H9 (cell line): ENCODE measurements at places on chromosomes 1 and 21. TPM values are rescaled to one million over a fixed set of nuclear protein-coding genes. Genes with fewer than 3 reads are reported as not detected.

DNA sequence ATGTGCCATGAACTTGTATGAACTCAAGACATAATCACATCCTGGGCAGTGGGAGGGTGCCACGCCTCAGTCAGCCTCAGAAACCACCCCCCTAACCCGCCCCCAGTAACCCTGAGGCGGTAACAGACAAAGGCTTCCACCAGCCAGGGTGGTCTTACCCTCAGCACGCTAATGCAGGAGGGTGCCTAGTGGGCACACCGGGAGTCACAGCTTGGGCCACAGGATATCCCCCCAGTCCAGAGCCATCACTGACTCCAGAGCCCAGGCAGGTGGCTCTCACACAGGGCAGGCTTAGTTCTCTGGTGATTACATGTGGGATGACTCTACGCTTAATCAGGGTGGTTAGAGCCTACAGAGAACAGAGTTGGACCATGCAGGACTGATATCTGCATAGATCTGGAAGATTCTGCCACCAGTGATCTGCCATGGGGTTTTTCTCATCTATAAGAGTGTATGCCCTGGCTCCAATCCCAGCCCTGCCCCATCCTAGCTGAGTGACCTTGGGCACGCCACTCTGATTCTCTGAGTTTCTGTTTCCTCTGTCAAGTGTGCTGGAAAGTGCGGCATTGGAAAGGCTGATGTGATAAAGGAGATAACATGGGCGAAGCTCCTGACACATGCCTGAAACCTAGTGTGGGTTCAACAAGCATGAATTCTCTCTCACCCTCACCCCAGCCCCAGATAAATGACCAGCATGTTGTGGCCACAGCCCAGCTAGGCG is 27.3 kb downstream of the OPTC start:
- no peak for DNase-seq

DNA sequence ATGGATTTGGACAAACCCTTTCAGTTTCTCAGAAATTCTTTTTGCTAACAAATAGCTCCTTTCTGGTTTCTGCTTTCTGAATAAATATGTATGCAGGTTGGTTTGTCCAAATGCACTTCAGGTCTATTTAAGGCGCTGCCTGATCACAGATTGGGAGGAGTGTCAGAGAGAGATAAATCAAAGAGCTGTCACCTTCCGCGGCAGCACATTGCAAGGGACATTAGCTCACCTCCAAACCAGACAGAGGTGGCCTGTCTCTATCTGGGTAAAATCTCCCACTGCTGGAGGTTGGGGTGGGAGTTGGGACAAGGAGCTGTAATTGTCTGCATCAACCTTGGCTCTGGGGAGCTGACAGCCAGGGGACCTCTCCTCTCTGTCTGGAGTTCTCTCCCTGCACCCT is 25.2 kb downstream of the PRAMEF20 start:
- DNase-seq: no peak

GRCh38 chr1:93219443-93219842 is 38.9 kb downstream of the CCDC18 start:
- no peak for DNase-seq

GRCh38 chr1:38789498-38790169 is 69.9 kb downstream of the RRAGC start:
- no peak for DNase-seq

GRCh38 chr1:42381280-42381673 is 685 bp downstream of the RIMKLA start:
- DNase-seq: no peak

DNA sequence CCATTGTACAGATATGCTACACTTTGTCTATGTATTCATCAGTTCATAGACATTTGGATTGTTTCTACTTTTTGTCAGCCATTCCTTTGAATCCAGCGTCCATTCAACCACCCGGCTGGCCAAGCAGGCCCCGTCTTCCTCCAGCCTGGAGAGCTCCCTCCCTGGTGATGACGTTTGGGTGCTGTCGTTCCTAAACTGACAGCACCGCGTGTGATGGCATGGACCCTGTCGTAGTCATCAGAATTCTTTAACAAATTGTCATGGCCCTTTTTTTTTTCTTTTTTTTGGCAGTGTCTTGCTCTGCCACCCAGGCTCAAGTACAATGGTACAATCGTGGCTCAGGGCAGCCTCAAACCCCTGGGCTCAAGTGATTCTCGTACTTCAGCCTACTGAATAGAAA is 138.6 kb upstream of the ERRFI1 start:
- DNase-seq: no peak

- DNase-seq: peak; percentile 21
Measured at GRCh38 chr1:31791131-31791858, 24.5 kb downstream of the SPOCD1 start.

GRCh38 chr21:31141389-31142000 is 103.2 kb upstream of the KRTAP19-8 start:
- no peak for DNase-seq

GRCh38 chr1:37483785-37484184 is 9.4 kb downstream of the ZC3H12A start:
- no peak for DNase-seq

GRCh38 chr21:30962013-30962412 is 76.3 kb downstream of the KRTAP19-8 start:
- DNase-seq: peak; percentile 29

GRCh38 chr1:34060901-34061415 is 104.1 kb downstream of the CSMD2 start:
- no peak for DNase-seq

- DNase-seq: no peak
Measured at GRCh38 chr1:17128361-17128760, 9.1 kb upstream of the PADI2 start.

DNA sequence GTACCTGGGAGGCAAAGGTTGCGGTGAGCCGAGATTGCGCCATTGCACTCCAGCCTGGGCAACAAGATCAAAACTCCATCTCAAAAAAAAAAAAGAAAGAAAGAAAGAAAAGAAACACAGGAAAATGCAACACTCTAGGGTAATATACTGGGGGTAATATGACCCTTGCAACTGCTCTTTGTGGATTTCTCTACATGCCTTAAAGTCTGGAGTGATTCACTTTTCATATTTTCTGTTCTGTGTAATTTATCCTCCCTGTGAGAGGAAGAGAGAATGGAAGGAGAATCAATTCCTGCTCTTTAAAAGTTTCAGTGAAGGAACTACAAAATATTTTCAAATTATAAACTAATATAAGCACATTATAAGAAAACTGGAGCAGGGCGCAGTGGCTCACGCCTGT is 22.7 kb downstream of the RIT1 start:
- DNase-seq: no peak

DNA sequence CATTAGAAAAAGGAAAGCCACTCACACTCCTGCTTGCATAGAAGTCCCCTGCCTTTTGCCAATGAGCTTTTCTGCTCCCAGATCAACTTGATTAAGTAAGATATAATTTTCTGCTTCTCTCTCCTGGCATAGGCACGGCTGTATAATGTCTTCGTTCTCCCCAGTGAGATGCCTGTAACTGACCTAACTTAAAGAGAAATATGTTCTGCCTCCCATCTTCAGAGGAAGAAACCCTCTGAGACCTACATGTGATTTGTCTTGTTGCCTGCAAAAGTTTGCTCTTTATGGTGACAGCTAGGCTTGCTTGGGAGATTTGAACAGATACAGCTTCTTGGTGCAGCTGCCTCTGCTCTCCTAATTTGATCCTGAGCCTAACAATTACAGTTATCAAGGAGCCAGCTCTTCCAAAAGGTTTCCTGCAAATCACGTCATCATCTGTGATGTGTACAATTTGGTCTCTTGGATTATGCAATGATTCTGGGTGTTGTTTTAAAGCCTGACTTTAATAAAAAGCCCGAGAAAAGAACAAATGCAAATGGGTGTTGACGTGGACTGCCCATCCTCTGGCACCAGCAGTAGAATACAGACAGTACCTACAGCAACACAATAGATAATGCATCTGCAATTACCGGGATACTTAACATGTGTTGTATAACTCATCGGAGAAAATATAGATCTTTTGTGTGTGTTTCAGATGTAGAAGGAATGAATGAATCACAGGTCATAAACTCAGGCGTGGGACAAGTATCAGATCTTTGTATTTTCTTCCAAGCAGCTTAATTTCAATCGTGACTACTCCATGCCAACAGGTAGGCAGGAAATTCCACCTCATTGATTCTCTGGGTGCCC is 76.2 kb upstream of the KAZN start:
- DNase-seq: no peak

GRCh38 chr1:228238007-228238406 is 30.2 kb downstream of the OBSCN start:
- DNase-seq: no peak

- peak; percentile 89 for DNase-seq
Measured at GRCh38 chr1:36576118-36576517, 93.4 kb upstream of the CSF3R start.

- DNase-seq: peak; percentile 84
Measured at GRCh38 chr1:177945943-177946650, 23.8 kb downstream of the SEC16B start.

GRCh38 chr21:37671381-37671780 is 244.9 kb downstream of the KCNJ6 start:
- no peak for DNase-seq

- no peak for DNase-seq
Measured at GRCh38 chr1:46802901-46803574, 4.2 kb downstream of the CYP4B1 start.

DNA sequence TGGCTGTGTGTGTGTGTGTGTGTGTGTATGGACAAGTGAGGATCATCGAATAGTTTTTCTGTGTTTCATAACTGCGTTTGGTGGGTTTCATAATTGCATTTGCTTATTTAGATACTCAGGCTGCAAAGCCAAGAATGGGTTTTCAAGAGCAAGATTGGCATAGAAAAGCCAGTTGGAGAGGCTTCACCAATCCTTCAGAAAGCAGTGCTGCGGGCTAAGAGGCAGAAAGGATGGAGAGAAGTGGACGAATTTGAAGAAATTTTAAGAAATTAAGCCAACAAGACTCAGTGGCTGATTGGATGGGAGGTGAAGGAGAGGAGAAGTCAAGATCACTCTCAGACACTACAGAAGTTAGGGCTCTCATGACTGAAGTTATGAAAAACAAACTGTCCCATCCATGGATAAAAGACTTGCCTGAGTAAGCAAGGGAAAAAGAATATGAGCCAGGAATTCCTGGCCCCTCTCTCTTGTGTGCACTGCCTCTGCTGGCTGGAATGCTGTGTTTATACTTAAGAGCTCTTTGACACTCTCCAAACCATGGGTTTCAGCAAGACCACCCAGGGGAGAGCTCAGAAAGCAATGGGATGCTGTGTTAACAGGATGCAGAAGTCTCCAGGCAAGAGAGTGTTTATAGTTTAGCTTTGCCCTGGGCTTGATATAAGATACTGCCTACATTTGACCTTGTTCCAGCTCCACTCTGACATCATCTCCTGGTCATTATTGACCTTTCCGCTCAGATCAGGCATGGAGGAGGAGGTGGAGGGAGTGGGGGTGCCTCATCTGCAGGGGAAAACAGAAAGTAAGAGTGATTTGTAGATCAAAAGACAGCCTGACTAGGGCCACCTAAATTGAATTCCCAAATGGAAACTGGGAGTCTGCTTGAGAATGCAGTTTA is 232.0 kb upstream of the PLXNA2 start:
- DNase-seq: peak; percentile 56

DNA sequence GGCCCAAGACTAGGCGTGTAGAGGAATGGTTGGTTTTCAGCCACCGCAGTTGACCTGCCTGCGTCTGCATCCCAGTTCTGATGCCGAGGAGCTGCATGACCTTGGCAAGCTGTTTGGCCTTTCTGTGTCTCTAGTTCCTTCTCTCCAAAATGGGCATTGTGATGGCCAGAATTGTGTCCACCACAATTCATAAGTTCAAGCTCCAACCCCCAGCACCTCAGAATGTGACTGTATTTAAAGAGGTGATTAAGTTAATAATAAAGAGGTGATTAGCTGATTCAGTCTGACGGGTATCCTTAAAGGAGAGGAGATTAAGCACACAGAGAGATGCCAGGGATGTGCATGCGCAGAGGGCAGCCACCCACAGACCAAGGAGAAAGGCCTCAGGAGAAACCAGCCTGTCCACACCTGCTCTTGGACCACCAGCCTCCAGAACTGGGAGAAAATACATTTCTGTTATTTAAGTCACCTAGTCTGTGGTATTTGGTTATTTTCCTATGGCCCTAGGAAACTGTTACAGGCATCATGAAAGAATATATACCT is 28.5 kb downstream of the MAB21L3 start:
- DNase-seq: no peak

DNA sequence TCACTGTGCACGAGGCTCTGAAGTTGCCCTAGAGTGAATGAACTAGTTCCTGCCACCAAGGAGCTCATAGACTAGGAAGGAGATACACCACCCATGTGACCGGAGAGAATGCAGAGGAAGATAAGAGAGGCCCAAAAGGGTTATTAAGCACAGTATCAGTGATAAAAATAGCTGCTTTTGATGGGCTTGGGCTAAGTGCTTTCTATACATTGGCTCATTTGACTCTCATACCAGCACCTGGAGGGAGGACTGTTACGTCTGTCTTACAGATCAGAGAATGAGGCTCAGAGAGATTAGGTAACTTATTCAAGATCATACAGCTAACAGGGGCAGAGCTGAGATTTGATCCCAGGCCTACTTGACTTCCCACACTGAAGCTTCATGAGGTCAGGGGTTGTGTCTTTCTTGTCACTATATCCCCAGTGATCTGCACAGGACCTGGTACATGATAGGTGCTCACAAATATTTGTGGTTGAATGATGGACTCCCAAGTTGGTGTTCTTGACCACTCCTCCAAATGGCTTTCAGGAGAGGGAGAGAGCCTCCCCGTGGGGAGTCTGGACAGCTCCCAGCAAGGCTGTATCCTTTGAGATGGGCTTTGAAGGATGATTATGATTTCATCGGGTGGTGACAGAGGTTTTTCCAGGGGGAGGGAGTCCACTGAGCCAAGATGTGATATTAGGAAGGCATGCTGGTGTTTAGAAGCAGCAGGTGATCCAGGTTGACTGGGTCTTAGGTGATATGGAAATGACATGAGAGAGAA is 14.4 kb downstream of the PPFIA4 start:
- DNase-seq: no peak

- peak; percentile 37 for DNase-seq
Measured at GRCh38 chr21:45541221-45542039, 810 bp downstream of the SLC19A1 start.

DNA sequence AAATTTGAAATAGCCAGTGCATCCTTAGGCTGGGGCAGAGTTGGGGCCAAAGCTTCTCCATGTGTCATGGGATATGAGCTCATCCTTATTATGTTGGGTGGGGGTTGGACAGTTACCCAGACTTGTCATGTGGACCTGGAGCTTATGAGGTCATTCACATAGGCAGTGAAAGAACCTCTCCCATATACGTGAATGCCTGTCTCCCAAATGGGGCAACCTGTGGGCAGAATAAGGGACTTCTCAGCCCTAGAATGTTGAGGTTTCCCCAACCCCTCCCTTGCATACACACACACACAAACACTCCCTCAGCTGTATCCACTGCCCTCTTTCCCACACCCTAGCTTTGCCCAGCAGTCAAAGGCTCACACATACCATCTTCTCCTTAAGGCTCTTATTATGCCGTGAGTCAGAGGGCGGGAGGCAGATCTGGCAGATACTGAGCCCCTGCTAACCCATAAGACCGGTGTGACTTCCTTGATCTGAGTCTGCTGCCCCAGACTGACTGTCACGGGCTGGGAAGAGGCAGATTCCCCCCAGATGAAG is 2.3 kb upstream of the IVL start:
- DNase-seq: no peak

The KMO gene
- not detected in 2 replicates for total RNA-seq

The DDOST gene
- total RNA-seq: 255 and 269 TPM in 2 replicates

The FBXO44 gene
- 21.4 and 24.5 TPM in 2 replicates for total RNA-seq

The TFAP2E gene
- 0.70 and 0.75 TPM in 2 replicates for total RNA-seq

The HNRNPU gene
- total RNA-seq: 651 and 657 TPM in 2 replicates

The CD160 gene
- not detected in 2 replicates for total RNA-seq

The DDR2 gene
- total RNA-seq: 0.48 and 0.52 TPM in 2 replicates

The CRYAA gene
- total RNA-seq: not detected in 2 replicates

The GREM2 gene
- total RNA-seq: not detected in 2 replicates

The CLCA1 gene
- total RNA-seq: not detected in 2 replicates

The TNFRSF4 gene
- 0.24 and 0.33 TPM in 2 replicates for total RNA-seq
